Fibroblast of skin of back (primary cell): ENCODE measurements at places on chromosomes 2 and 18.

DNA sequence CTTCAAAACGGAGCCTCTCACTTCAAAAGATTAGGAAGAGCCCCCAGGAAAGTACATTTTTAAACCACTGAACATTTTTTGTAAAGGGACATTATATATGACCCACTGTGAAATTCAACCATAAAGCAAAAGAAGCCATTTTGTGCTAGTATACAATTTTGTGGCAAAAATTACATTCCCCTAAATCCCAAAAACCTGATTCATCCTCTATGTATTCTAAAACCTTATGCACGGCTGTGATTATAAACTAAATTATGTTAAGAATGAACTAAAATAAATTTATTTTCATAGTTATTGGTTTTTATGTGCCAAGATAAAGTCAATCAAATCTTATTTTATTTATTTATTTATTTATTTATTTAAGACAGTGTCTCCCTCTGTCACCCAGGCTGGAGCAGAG lies 48.5 kb downstream of the RTN4 start:
- peak; percentile 65 for DNase-seq

GRCh38 chr2:192007581-192008228 lies 160.8 kb upstream of the CAVIN2 start:
- DNase-seq = no peak

GRCh38 chr2:149200109-149200520 lies 130.3 kb upstream of the LYPD6 start:
- DNase-seq = no peak

DNA sequence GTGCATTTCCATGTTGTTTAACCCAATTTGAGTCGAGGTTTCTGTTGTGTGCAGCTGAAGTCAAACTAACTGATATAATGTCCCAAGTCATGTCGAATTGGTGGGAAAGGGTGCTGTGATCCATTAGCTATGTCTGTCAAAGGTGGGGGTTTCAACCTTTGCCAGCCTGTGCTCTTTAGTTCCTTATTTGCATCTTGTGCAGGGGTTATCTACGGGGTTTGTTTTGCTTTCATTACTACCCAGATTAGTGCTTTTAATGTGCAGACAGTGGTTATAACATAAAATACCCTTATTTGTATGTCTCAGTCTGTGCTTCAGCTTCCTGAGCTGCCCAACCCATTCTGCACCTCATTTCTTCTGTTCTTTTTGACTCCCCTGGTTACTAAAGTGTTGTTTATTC lies 271.9 kb upstream of the CXCR4 start:
- no peak for DNase-seq

DNA sequence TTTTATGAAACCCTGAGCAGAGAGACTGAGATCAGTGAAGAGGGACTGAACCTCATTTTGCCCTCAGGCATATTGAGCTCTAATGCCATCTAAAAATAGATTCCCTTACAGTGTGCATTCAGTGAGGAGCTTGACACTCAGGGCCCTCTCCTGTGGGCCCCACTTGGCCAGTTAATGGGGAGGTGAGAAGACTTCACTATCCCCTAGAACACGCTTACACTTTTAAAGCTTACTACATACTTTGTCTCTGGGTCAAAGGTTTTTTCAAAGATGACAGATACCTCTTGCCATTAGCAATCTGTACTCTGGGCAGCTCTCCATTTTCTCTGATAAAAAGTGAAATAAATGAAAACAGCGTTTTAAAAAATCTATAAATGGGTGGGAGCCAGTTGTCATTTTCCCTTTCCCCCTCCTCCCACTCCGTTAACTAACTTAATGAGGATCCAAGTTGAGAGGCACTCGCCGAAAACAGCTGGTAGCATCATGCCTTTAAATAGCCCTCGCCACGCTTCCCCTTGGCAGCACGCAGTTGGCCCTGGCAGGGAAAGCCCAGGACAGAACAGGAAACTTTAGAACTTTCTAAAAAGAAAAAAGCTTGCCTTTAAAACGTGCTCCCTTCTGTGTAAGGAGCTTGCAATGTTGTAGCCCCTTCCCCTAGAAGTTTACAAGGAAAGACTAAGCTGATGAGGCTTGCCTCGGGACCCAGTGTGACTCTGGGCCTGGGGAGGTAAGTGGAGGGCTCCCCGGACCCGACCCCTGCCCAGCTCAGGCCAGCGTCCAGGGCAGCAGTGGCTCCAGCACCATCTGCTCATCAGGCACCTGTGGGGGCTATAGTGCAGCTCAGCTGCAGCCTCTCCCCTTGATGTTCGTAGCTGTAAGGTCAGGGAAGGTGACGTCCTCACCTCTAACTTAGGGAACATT lies 58.8 kb upstream of the FOSL2 start:
- DNase-seq = no peak

- DNase-seq = no peak
Measured at GRCh38 chr2:160010361-160011145, 51.9 kb downstream of the PLA2R1 start.

- peak; percentile 58 for DNase-seq
Measured at GRCh38 chr18:32425466-32425865, 45.2 kb downstream of the GAREM1 start.

GRCh38 chr2:160583813-160584537 lies 90.4 kb upstream of the RBMS1 start:
- DNase-seq = no peak

GRCh38 chr18:38368246-38368645 lies 802.6 kb upstream of the CELF4 start:
- no peak for DNase-seq

DNA sequence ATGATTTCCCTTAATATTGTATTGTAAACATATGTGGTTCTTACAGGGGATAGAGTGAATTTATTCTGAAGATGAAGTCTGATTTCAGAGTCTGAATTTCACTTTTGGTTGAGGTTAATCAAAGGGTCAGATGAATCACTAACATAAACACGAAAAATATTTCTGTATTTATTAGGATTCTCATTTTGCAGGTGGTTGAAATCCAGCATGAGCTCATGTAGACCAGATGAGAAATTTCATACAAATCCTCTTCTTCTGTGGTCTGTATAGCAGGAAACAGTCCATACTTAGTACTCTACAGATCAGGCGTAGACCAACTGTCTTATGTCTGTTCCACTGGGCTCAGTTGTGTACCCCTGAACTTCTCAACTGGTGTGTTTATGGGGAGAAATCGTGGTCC lies 157.8 kb downstream of the BABAM2 start:
- DNase-seq = no peak

DNA sequence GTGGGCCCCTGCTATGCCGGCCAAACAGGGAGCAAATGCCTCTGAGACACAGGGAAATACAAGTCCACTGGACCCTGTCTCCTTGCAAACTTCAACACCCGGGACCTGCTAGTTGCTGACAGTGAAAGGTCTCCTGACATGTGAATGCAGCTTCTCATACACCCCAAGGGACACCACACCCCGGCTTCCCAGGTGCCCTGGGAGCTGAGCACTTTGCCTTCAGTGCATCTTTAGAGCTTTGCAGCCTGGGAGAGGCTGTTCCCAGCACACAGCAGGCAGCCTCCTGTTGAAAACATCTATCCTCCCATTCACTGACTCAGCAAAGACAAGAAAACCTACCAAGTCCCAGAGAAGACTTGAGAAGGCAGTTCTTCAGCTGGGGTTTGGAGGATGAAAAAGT lies 143.4 kb downstream of the COL6A3 start:
- no peak for DNase-seq

- DNase-seq = peak; percentile 83
Measured at GRCh38 chr2:177397481-177398289, 5.1 kb downstream of the AGPS start.

DNA sequence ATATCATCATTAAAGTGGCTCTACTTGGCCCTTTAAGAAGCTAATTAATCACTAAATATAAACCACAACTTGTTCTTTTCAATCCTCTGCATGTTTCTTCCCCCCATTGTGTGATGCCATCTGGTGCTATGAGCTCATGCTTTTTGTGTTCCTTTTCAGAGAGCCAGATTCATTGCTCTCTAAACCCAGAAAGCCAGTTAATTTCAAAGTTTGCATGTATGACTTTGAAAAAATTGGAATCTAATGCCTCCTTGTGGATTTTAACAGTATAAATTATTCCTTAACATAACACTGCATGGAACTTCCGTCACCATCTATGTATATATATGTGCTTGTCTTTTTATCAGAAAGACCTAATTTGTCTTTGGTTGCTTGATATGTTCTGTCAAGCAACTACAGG lies 31.1 kb downstream of the TMEM178A start:
- DNase-seq = peak; percentile 64

- DNase-seq = no peak
Measured at GRCh38 chr18:48358868-48359267, 50.3 kb downstream of the ZBTB7C start.

- no peak for DNase-seq
Measured at GRCh38 chr2:69203166-69203985, 183.7 kb downstream of the GFPT1 start.

DNA sequence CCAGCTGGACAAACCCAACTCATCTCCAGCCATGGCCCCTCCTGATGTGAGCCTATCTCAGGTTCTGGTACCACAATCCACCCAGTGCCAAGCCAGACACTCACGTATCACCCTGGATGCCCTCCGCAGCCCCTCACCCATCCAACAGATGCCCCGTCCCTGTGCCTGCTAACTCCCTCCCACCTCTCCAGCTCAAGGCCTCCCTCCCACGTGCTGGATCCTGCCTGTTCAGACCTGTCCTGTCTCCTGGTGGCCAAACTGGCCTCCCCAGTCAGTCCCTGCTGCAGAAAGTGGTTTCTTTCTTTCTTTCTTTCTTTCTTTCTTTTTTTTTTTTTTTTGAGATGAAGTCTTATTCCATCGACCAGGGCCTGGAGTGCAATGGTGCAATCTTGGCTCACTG lies 86.2 kb downstream of the RRM2 start:
- no peak for DNase-seq

GRCh38 chr2:120887320-120887697 lies 151.6 kb downstream of the GLI2 start:
- no peak for DNase-seq

- DNase-seq = no peak
Measured at GRCh38 chr2:148552675-148553331, 91.7 kb upstream of the EPC2 start.

DNA sequence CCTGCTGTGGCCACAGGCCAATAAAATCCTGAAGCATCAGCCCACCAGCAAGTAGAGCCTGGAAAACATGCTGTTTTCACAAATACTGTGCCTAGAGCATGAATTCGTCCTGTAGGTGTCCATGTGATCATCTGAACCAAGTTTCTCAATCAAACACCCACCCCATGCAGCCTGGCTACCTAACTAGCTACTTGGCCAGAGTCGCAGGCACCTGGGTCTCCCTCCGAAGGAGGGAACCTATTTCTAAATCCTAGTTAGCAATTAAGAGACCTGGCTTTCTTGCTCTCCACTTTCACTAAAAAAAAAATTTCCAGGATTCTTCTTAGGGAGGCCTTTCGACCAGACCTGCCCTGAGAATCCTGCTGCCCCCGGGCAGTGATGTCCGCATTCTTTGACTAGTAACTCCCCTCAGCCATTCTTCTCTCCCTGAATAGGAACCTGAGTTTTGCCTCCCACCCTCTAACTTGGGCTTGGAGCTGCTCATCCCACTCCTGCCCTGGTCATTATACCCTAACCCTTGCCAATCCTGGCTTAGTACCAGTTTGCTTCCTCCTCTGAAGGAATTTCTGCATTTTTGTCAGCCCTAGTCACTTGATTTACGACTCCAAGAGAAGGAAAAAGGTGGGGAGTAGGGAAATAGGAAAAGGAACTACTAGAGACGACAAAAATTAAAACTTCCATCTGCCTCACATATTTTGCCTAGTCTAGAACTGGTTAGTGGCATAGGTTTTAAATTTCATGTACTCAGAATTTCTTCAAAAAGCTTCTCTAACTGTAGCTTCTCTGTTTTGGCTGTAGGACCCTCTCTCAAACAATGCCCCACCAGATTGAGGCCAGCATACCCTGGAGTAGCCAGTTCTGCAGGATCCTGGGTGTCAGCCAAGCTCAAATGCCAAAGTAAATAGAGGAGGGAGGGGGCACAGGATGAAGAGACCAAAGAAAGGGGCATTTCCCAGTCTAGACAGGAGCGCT lies 25.4 kb upstream of the TANK start:
- peak; percentile 41 for DNase-seq

DNA sequence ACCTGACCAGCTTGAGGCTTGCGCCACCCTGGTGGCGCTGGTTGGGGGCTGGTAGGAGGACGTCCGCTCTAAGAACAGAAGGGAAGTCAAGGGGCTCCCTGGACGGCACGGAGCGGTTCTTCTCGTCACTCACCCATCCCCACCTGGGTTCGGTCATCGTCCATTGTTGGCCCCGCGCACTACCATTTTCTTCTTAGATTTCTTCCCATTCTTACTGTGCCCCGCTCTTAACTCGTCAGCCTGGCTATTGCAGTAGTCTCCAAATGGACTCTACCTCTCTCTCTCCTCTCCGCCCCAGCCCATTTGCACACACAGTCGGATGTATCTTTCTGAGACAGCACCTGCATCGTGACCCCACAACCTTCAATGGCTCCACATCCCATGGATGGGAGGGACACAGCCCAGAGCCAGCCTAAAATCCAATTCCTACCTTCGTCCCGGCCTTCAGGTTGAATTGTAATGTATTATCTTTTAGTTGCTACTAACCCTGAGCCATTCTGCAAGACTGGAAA lies 814 bp upstream of the RAB1A start:
- DNase-seq = no peak

DNA sequence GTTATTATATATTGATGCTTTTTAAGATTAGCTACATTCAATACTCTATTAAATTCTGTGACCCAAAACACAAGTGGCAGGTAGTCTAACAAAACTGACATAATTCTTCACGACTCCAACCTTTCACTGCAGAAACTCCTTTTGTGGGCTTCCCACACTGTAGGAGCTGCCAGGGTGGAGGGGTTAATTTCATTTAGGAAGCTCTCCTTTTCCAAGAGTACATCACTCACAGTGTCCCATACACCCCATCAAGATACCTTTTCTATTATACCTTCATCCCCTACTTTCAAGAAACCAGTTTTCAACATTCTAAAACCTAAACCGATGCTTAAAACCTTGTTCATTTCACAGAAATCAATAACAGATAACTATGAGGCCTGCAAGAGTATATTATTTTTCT lies 825 bp downstream of the THUMPD2 start:
- no peak for DNase-seq

DNA sequence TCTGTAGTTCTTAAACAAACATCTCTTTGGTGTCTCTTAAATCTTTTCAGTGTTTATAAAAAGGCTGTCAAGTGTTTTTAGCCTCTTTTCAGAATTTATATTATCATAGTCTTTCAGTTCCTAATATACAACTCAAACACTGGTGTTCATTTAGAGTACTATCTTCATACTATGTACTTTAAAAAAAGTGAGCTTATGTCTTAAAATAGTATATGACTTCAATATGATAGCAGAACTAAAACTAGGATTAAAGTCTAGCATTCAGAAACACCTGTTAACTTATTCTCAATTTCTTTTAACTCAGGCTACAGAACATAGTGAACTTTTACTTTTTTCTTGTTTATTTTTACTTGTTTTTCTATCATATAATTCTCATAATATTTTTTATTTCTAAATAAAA lies 14.7 kb upstream of the IKZF2 start:
- DNase-seq = no peak
